ENCODE measurements at places on chromosomes 1 and 21.

DNA sequence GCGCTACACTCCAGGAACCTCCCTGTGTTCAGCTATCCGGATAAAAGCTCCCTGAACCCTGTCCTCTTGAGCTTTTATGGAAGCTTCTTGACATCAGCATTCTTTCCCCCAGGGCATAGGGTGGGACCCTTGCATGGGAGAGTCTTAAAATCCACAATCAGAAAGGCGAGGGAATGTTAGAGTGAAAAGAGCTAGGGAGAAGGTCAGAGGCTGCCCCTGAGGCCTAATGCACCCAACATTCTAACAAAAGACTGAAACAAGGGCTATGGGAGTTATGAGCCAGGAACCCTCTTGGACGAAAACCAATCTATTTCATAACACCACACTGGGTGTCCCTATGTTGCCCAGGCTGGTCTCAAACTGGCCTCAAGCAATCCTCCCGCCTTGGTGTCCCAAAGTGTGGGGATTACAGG is 36.7 kb downstream of the NEK2 start:
- DNase-seq, result no peak

GRCh38 chr1:79501153-79501552 is 494.6 kb upstream of the ADGRL4 start:
- DNase-seq, result no peak

GRCh38 chr1:33429332-33429731 is 1.6 kb downstream of the PHC2 start:
- DNase-seq, result peak; percentile 30

GRCh38 chr1:235424092-235424491 is 56.9 kb downstream of the TBCE start:
- no peak for DNase-seq

- DNase-seq, result no peak
These were observed 291.4 kb downstream of the LRRC40 start for GRCh38 chr1:69913977-69914376.

GRCh38 chr1:7669559-7670311 is 101.4 kb upstream of the VAMP3 start:
- peak; percentile 96 for DNase-seq

DNA sequence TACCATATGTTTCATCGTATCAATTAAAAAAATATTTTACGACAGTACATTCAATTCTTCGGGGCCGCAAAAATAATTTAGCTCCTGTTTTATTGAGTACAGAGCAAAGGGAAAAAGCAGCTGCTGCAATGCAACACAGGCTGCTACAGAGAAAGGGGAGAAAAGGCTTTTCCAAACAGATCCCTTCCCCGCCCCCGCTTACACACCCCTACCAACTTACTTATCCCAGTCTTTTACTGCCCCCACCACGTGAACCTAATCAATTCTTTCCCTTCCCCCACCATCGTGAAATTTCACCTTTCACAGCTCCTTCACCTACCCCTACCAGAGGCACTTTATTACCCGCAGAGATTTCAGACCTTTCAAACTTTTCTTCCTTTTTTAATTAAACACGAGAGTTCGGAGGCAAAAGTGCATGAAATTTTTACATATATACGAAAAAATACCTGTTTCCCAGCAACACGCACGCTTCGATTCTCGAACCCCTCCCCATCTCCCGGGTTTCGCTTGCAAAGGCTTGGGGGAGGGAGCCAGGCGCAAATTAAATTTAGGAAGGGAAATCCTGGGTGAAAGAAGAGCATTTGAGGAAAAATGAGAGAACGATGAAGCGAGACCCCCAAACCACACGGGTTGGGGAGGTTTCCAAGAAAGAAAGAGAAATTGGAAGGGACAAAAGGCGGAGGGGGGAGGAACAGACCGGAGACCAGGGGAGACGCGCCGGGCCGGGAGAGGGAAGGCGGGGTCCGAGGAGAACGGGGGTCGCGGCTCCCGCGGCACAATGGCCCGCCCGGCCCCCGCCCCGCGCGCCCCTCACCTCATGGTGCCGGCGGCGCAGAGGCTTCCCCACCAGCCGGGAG is 823 bp downstream of the ENAH start:
- DNase-seq, result peak; percentile 68

DNA sequence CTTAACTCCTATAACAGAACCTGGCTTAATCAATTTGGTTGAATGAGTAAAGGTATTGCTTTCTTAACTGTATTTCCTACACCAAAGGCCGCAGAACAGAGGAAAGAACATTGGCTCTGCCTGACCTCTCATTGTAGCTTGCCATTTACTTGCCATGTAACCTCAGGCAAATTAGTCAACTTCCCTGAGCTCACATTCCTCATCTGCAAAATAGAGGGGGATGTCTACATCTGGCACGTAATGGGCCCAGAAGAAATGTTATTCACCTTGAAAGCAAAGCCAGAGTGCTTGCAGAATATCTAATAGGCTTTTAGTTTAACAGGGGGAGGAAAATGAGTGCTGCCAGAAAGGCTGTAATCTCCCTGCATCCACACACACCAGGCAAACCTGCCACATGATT is 44.3 kb downstream of the LAMC2 start:
- no peak for DNase-seq

DNA sequence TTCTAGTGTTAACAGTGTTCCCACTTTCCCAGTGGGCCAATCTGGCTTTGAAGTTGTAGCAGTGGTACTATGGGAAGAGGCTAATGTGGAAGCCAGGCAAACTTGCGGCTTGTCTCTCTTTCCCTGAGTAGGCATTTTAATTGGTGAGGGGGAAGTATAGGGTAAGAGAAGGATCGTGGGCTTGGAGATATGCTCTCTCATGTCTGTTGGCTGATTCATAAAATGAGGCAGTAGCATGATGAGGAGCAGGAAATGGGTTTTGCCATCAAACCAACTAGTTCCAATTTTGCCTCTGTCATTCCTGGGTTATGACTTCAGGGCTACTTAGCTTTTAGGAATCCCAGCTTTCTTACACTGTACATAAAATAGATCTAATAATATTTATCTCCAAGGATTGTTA is 12.1 kb downstream of the C8A start:
- DNase-seq, result no peak

Measured in H7 (cell line).